ENCODE measurements at places on chromosomes 13 and 19.

GRCh38 chr13:112870051-112870331, 99.0 kb upstream of the MCF2L start:
- DNase-seq, result no peak

GRCh38 chr19:7456964-7457541, 31.8 kb downstream of the PEX11G start:
- no peak for DNase-seq

- DNase-seq, result no peak
These were observed 924 bp downstream of the PRAM1 start for GRCh38 chr19:8501516-8501915.

- no peak for DNase-seq
These were observed 41.3 kb downstream of the FLT3 start for GRCh38 chr13:28058866-28059613.

GRCh38 chr19:5094768-5095567, 126.1 kb downstream of the KDM4B start:
- DNase-seq, result no peak

Measured in ovary (tissue), 10 donors.